ENCODE measurements at places on chromosomes 16 and 17.

- peaks cover 68% of the 10 kb centered on the region for H3K36me3 ChIP-seq
- no peaks in the 10 kb centered on the region for H3K27me3 ChIP-seq
- peak overlapping the region; percentile 96 for H3K27ac ChIP-seq
Measured at GRCh38 chr17:80859002-80859941, 132.4 kb upstream of the CHMP6 start.

DNA sequence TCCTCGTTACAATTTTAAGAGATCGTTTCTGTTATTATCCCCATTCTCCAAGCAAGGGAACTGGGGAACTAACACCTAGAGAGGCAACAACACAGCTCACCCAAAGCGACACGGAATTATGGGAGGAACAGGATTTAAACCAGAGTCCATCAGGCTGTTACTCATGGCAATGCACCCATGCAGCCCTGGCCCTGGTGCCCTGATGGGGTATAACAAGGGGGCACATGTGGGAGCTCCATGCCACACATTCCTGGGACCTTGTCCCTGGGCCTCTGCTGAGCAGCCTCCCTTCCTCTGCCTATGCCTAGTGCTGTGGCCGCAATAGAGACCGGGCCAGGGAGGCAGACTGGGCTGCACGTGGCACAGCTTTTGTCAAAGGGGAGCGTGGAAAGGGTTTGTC is 13.3 kb upstream of the RCVRN start:
- no peaks in the 10 kb centered on the region for H3K4me1 ChIP-seq
- no peaks in the 10 kb centered on the region for H3K27me3 ChIP-seq
- no peak overlapping the region for H3K4me3 ChIP-seq
- no peaks in the 10 kb centered on the region for H3K36me3 ChIP-seq
- DNase-seq: no peak

DNA sequence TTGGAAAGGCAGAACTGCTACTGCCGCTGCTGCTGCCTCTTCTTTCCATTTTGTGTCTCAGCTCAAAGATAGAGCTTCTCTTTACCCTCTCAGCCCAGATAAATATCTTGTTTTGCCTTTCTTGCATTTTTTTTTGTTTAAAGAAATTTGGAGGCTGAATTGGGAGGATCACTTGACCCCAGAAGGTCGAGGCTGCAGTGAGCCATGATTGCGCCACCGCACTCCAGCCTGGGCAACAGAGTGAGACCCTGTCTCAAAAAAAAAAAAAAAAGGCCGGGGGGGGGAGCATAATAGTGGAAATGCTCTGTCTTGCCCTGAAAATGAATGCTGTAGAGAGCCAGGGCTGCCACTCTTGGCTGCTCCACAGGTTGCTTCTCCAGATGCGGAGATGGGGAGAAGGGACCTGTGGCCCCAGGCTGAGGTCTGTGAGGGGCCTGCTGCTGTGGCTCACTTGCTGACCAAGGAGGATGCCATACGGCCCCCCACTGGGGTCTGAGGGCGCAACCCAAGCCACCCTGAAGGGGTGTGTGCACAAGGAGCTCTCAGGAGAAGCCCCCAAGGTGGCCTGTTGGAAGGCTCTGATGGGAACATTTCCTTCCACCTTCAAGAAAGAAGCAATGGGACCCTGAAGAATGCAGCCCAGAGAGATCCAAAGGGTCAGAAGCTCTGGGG is 21.5 kb upstream of the G6PC1 start:
- no peaks in the 10 kb centered on the region for H3K4me1 ChIP-seq
- DNase-seq: no peak
- H3K27me3 ChIP-seq: peaks cover 9% of the 10 kb centered on the region
- H3K4me3 ChIP-seq: no peak overlapping the region
- no peaks in the 10 kb centered on the region for H3K36me3 ChIP-seq

DNA sequence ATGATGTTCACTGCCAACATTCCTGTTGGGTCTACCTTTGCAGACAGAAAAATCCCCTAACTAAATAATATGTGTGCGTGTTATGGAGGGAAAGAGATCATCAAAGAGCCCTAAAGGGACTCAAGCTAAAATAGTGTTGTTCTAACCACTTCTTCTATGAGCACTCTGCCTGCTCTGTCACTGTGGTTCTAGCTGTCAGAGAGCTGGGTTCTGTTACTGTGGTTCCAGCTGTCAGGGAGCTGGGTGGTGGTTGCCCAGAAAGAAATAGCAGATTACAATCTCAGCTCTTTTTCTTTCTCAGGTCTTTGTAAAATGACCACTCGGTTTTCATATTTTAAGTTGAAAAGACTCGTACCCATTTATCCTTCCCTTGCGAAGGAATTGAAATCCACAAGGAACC is 176.3 kb downstream of the HS3ST3A1 start:
- no peak overlapping the region for H3K27ac ChIP-seq
- H3K27me3 ChIP-seq: peaks cover 12% of the 10 kb centered on the region
- no peaks in the 10 kb centered on the region for H3K36me3 ChIP-seq
- DNase-seq: no peak
- no peak overlapping the region for H3K4me3 ChIP-seq

DNA sequence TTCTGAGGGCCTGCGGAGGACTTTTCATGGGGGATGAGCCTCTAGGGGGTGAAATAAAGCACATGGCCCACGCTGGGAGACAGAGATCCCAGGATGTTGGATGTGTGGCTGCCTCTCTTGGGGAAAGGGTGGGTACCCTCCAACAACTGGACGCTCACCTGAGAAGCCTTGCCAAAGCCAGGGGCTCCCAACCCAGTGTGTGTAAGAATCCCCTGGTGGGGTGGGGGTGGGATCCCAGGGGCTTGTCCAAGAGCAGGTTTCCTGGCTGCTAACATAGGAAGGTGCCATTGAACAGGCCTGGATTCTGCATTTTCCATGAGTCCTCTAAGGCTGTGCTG is 587 bp downstream of the SNX20 start:
- H3K4me1 ChIP-seq: peaks cover 73% of the 10 kb centered on the region
- DNase-seq: no peak
- peak overlapping the region; percentile 89 for H3K27ac ChIP-seq
- H3K27me3 ChIP-seq: no peaks in the 10 kb centered on the region
- peak overlapping the region; percentile 83 for H3K4me3 ChIP-seq
- peaks cover 28% of the 10 kb centered on the region for H3K36me3 ChIP-seq

GRCh38 chr17:44831371-44831770 is 1.3 kb upstream of the GJC1 start:
- H3K36me3 ChIP-seq: no peaks in the 10 kb centered on the region
- H3K4me1 ChIP-seq: peaks cover 11% of the 10 kb centered on the region
- no peak overlapping the region for H3K27ac ChIP-seq
- peaks cover 65% of the 10 kb centered on the region for H3K27me3 ChIP-seq
- DNase-seq: no peak

GRCh38 chr16:11088074-11088730 is 143.8 kb downstream of the CLEC16A start:
- H3K27me3 ChIP-seq: no peaks in the 10 kb centered on the region
- H3K36me3 ChIP-seq: peaks cover 3% of the 10 kb centered on the region
- no peak overlapping the region for H3K4me3 ChIP-seq

GRCh38 chr16:1968146-1968953 is 1.7 kb downstream of the RNF151 start:
- no peak overlapping the region for H3K4me3 ChIP-seq
- no peak for DNase-seq
- peaks cover 35% of the 10 kb centered on the region for H3K36me3 ChIP-seq
- H3K27me3 ChIP-seq: peaks cover 8% of the 10 kb centered on the region
- H3K4me1 ChIP-seq: peaks cover 25% of the 10 kb centered on the region

DNA sequence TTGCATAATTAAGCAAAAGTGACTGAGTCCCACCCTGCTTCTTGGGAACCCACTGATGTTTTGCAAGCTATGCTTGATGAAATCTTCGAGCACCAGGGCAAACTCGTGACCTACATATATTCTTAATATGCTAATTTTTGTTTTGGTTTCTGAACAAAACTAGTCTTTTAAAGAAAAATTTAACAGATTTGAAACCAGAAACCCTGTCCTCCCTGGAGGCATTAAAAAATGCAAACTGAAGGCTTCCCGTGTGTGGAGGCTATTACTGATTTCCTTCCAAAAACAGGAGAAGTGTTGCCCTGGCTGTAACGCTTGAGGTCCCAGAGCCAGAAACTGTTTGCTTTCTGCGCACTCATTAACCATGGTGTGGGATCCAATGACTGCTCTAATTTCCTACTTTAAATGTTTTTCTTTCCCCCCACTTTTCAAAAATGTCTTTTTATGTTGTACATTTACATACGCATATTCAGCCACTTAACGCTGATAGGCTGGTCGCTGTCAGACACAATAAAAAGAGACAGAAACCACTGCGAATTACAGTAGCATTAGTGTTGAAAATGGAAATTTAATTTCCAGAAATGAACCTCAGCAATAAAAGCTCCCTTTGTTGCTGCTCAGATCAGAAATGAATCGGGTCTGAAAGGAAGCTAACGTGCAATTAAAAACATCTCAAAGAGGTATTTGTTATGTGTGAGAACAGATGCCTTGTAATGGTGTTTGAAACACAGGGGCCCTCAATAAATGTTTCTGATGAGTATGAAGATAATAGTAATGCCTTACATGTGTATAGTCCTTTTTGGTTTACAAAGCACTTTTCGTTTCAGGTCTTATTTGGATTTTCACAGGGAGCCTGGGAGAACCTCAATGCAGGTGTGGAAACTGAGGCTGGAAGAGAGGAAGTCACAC is 39.9 kb upstream of the IRX6 start:
- no peaks in the 10 kb centered on the region for H3K36me3 ChIP-seq
- peaks cover 20% of the 10 kb centered on the region for H3K27me3 ChIP-seq
- H3K4me3 ChIP-seq: no peak overlapping the region
- no peak for DNase-seq

DNA sequence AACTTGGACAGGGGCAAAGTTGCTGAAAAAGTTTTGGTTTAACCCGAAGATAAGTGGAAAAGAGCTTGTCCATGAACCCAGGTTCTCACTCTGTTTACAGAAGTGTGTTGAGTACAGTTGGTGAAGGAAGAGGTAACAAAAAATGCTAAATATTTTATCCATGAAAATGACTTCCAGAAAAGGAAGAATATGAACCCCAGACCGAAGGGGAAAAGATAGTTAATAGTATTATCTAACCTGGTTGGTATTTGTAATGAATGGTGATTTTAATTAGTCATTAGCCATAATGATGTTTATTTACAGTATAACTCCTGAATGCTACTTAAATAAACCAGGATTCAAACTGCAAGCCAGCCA is 574 bp upstream of the TMEM106A start:
- peaks cover 25% of the 10 kb centered on the region for H3K4me1 ChIP-seq
- H3K27ac ChIP-seq: peak overlapping the region; percentile 82
- H3K27me3 ChIP-seq: no peaks in the 10 kb centered on the region
- H3K36me3 ChIP-seq: peaks cover 27% of the 10 kb centered on the region
- no peak for DNase-seq

GRCh38 chr17:66514227-66514806 is 211.9 kb downstream of the PRKCA start:
- no peak overlapping the region for H3K27ac ChIP-seq
- H3K4me1 ChIP-seq: peaks cover 73% of the 10 kb centered on the region
- no peak for DNase-seq
- H3K36me3 ChIP-seq: peaks cover 53% of the 10 kb centered on the region
- no peaks in the 10 kb centered on the region for H3K27me3 ChIP-seq
- no peak overlapping the region for H3K4me3 ChIP-seq

GRCh38 chr16:53417011-53417410 is 17.3 kb upstream of the RBL2 start:
- no peak overlapping the region for H3K4me3 ChIP-seq
- peaks cover 7% of the 10 kb centered on the region for H3K4me1 ChIP-seq
- H3K27ac ChIP-seq: no peak overlapping the region
- no peaks in the 10 kb centered on the region for H3K36me3 ChIP-seq
- no peak for DNase-seq
- no peaks in the 10 kb centered on the region for H3K27me3 ChIP-seq

- peak; percentile 69 for DNase-seq
- H3K4me3 ChIP-seq: peak overlapping the region; percentile 32
- H3K27ac ChIP-seq: peak overlapping the region; percentile 85
- H3K36me3 ChIP-seq: no peaks in the 10 kb centered on the region
- peaks cover 55% of the 10 kb centered on the region for H3K4me1 ChIP-seq
Measured at GRCh38 chr17:1197781-1198490, 18.2 kb upstream of the ABR start.

- peaks cover 14% of the 10 kb centered on the region for H3K36me3 ChIP-seq
- peaks cover 60% of the 10 kb centered on the region for H3K4me1 ChIP-seq
- DNase-seq: no peak
- H3K27me3 ChIP-seq: peaks cover 7% of the 10 kb centered on the region
Measured at GRCh38 chr17:411421-412120, 59.0 kb upstream of the RPH3AL start.

Measured in activated naive CD8-positive, alpha-beta T cell treated with anti-CD3 and anti-CD28 coated beads for 36 hours (primary cell).